ENCODE measurements at places on chromosomes 16 and 17.

DNA sequence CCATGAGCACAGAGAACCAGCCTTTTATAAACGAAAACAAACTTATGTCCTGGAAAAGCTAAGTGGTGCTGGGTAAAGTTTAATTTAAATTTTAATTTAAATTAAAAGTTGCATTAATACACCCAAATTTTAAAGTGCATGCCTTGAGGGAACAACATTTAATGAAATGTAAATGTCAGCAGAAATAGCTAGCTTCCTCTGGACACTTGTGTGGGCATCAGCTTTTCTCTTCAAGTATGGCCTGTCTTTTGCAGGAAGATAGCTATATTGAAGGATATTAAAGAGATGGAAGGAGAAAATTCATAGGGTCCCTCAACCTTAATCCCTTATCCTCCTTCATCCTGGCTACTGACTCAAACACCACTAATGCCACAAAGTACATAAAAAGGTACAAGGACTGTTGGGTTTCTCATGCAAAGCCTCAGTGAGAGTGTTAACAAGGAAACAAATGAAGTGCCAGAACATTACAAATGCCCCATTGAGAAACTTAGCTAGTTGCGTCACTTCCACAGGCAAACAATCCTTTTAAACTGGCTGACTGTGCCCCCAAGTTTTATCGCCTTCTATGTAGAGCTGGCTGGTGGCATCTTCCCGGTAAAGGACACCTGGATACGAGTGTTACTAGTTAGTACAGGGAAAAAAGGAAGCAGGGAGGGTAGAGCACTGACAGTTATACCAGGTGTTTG, 14.1 kb downstream of the PHF12 start:
- DNase-seq, result no peak

GRCh38 chr16:89365044-89365467, 125.3 kb downstream of the ANKRD11 start:
- peak; percentile 56 for DNase-seq

- no peak for DNase-seq
These were observed 232.4 kb downstream of the IRX3 start for GRCh38 chr16:54053891-54054820.

GRCh38 chr17:7729816-7730215, 12.3 kb downstream of the DNAH2 start:
- no peak for DNase-seq

GRCh38 chr17:37060094-37060493, 111.3 kb downstream of the AATF start:
- DNase-seq, result no peak

- DNase-seq, result no peak
These were observed 229.7 kb downstream of the SNX29 start for GRCh38 chr16:12206098-12206748.

DNA sequence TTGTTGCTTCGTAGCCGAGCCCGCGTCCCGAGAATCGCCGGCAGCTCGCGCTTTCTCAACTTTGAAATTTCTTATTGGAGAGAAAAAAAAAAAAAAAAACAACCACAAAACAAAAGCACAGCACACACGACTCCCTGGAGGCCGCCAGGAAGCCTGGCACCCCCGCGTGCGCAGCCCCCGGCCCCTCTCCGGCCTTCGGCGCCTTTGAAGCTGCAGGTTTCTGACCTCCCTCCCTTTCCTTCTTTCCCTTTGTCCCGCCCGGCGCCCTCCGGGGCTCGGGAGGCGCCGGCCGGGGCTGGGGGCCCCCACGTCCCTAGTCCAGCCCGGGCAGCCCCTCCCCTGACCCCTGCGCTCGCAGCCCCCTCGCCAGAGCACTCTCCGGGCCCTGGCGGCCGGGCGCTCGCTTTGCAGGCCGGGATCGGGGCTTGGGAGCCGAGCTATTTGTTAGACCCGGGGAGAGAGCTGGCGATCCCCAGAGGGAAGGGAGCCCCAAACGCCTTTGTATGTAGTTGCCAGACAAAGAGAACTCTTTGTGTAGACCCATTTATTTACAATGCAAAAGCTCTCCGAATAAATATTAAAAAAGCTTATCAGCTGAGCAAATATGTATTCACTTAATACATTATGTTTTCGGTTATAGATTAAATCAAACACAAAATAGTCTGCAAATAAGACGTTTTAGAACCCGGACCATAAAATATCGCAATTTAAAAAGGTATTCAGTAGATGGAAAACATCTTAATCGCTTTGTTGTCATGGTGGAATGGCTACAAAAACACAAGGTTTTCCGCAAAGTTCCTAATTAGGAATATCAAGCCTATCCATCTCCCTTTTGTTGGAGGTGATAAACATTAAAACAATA, 2.3 kb downstream of the BAHCC1 start:
- DNase-seq, result peak; percentile 68

DNA sequence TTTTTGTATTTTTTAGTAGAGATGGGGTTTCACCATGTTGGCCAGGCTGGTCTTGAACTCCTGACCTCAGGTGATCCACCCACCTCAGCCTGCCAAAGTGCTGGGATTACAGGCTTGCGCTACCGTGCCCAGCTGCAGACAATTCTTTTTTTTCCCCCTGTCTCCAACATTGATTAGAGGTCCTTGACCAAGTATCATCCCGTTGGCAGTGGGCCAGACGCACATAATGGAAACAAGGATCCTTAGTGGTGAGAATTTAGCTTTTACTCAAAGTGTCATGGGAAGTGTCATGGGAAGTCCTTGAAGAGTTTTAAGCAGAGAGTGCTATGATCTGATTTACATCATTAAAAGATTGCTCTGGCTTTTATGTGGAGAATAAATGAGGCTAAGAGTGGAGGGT, 2.1 kb upstream of the FBXO47 start:
- no peak for DNase-seq

- no peak for DNase-seq
These were observed 4.8 kb downstream of the RNF213 start for GRCh38 chr17:80265205-80266068.

GRCh38 chr16:89801800-89802199, 14.6 kb downstream of the FANCA start:
- no peak for DNase-seq

DNA sequence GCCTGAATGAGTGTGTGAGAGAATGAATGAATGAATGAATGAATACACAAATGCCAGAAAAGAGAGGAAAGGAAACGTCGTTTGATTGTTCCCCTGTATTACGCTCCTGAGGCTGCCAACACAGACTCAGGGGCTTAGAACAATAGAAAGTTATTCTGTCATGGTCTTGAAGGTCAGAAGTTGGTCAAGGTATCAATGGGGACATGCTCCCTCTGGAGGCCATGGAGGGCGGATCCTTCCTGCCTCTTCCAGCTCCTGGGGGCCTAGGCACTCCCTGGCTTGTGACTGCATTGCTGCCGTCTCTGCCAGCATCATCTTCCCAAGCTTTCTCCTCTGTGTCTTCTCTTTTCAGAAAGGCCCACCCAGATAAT, 1.5 kb upstream of the SLC38A8 start:
- peak; percentile 59 for DNase-seq

- no peak for DNase-seq
These were observed 27.7 kb downstream of the CDIP1 start for GRCh38 chr16:4510747-4511426.
